Left hindlimb (tissue), 1 donor: ENCODE measurements at places on chromosomes 2 and 18.
A peak's percentile ranks its signal among the peaks of the same experiment; 100 is the strongest.

DNA sequence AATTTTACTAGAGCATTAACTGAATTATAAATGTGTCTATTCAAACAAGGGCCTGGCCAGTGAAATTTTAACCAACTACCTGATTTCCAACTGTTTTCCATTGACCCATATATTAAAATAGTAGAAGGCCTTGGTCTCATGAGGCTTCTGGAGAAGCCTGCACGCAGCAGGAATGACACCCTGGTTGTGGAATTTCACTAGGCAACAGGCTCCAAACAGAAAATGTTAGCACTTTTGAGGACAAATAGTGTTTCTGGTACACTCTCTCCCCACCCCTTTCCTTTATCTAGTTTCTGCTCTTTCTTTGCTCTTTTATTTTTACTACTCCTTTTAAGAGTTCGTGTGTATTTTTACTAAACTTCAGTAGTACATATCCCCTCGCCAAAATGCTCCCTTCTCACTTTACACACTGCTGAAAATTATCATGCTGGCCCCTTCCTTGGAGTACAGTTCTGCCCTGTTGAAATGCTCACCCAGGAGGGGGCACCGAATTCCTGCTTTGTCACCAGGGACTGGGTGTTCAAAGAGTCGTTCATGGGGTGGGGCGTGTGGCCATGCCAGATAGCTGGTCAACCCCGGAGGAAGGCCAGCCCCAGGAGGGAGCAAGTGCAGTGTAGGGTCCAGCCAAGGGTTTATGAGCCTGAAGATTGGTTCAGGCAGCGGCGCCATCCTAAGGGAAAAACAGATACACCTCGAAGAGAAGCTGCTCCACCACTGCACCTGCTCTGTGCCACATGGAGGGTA is 22.1 kb upstream of the COL6A3 start:
- DNase-seq: peak; percentile 77

GRCh38 chr2:199339891-199340605 is 117.7 kb downstream of the SATB2 start:
- no peak for DNase-seq

- DNase-seq: peak; percentile 71
Measured at GRCh38 chr2:172931918-172932520, 143.6 kb upstream of the MAP3K20 start.

DNA sequence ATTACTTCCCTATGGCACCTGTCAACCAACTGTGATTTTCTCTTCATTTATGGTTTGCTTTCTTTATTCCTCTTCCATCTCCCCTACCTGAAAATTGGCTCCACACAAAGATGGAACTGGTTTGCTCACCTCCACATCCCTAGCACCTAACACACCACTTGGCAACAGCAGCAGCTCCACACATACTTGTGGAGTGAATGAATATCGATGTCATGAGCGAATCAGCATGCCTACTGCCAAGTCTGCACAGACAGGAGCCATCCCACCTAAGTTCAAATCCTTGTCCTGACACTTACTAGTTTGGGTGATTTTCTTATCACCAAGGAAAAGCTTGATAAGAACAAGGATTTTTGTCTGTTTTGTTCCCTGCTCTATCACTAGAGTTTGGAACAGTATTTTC is 191.4 kb upstream of the TMEM200C start:
- no peak for DNase-seq

DNA sequence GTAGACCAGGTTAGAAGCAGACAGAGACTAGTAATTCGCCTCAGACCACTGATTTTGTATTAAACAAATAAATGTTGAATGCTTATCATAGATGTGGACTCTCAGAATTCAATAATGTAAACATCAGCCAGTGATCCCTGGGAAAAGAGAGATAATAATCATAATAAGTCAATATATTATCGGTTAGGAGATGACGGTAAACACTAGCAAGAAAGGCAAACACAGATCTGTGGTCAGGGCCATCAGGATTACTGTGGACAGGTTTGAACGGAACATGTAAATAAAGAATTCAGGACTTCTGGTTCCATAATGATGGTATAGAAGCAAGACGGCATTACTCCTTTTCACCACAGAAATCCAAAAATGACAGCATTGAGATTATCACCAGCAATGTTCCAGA is 861.6 kb downstream of the CBLN2 start:
- no peak for DNase-seq

- no peak for DNase-seq
Measured at GRCh38 chr2:58930537-58930936, 689.4 kb upstream of the FANCL start.

DNA sequence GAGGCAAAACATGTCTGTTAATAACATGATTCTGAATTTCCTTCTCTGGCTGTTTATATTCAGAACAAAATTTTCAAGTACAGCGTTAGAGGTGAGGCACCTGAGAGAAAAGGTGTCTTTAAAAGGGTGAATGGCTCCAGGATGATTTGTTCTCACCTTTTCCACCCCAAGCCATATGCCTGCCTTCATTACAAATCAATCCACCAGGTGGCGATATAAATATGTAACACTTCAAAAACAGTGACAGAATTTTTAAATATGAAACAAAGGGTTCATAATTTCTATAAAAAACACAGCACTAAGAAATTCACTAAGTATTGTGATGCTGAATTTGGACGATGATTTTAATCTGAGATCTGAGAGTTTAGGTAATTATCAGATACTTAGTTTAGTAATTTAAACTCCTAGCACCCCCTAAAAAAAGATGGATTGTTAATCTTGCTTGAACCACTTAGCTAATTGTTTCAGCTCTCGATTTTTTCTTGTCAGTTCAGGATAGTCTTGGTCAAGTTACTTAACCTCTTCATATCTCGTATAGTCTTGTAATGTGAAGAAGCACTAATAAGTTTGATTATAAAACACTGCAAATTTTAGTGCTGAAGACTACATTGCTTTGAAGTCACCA is 528.8 kb downstream of the CPS1 start:
- no peak for DNase-seq

DNA sequence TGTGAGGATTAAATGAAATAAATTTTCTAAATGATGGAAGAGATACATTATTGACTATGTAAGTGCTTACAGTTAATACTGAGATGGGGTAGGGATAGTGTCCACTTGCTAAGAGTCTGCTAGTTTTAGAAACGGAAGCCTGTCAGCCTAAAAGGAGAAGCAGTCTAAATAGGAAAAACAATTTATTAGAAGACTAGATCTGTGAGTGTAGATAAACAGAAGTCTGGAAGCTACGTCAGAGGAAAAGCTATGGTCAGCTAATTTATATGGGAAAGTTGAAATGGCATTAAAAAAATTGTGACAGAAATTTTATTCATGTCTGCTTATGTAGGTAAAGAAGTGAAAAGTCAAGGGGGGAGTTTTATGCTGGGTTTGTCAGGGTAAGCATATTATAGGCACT is 1338.4 kb upstream of the CHAC2 start:
- DNase-seq: no peak

- DNase-seq: peak; percentile 20
Measured at GRCh38 chr2:20558391-20559150, 92.3 kb downstream of the HS1BP3 start.

- DNase-seq: no peak
Measured at GRCh38 chr2:68390586-68390985, 25.5 kb downstream of the PLEK start.

- DNase-seq: no peak
Measured at GRCh38 chr2:231781798-231782726, 980 bp upstream of the PDE6D start.

DNA sequence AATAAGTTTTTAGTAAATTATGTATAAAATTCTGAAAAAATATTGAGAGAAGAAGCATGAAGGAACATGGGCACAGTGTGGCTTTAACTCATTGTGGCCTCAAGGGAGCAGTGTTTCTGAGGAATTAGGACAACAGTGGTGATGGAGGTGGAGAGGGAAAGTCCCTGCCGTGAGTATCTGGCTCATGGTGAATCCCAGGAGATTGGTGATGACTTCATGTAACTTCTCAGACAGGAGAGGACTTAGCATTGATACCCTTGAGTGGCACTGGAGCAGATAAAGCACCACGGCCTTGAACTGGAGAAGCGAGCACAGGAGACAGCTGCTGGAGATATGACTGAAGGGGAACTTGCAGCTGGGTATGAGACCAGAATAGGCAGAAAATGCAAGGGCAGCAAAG is 35.0 kb upstream of the LRP1B start:
- no peak for DNase-seq

- no peak for DNase-seq
Measured at GRCh38 chr18:57809190-57809589, 6.1 kb upstream of the ATP8B1 start.

DNA sequence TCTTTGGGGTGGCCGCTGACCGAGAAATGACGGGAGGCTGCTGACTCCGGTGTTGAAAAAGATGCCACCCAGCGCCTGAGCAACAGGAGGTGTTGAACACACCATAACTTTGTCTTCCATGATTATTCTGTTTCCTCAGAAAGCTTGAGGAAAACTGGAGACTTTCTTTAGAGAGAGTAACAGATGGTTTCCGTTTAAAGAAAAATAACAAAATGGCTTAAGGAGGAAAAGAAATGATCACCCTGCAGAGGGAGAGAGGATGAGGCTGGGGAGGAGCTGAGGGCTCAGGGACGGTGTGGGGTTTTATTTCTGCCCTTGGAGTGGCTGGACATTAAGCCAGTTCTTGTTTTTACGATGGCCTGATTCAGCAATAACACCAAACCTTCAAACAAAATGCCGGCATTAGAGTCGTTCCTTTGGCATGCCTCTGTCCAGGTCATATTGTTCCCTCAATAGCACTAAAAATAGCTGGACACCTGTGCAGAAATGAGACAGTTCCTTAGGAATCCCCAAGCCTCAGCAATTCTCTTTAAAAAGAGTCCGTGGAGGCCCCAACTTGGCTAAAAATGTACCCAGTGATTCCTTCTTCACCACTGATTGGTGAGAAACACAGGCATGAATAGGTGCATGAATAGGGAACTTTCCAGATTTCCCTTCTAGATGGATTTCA is 182.4 kb downstream of the ALPK2 start:
- no peak for DNase-seq

DNA sequence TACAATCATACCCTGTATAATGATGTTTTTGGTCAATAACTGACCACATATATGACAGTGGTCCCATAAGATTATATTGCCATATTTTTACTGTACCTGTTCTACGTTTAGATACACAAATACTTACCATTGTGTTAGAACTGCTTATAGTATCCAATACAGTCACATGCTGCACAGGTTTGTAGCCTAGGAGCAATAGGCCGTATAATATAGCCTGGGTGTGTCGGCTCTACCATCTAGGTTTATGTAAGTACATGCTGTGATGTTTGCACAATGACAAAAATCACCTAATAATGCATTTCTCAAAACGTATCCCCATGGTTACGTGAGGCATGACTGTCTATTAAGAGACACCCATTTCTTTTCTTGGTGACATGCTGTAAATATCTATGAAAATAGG is 55.0 kb upstream of the APCDD1 start:
- DNase-seq: no peak

GRCh38 chr2:974054-974453 is 23.4 kb downstream of the SNTG2 start:
- no peak for DNase-seq

DNA sequence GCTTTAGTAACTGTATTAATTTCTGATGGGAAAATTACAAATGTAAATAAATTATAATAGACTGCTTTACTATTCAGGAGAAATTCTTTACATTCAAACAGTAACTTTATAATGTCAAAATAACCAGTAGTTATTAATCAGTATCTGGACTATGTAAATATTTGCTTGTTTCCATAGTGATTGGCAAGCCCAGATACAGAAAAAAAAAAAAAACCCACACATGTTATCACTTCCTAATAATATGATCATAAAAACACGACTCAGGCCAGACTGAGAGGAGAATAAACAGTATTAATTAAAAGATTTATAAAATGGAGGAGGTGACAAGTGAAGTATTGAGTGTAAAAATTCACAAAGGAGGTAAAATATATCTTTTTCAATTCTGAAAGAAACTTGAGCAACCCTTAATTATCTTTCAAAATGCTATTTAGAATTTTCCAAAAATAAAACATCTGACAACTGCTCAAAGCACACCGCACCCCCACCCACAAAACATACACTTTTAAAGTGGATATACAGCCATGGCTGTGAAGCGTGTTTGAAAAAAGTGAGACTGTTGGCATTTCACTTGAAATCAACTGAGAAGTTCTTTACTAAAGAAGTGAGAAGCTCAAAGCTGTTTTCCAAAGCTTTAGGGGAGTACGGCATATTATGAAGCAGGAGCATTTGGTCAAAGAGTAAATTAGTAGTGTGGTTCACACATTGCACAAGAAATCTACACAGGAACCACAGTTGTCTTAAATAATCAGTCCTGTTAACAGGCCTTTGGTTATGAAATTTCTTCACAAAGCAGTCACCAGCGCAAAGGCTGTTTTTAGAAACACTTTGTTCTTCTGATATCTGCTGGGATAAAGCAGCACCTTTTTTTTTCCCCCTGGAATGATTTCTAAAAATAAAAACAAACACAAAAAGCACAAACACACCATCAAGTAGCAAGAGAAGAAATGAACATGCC is 475.8 kb downstream of the TXNL1 start:
- DNase-seq: no peak

DNA sequence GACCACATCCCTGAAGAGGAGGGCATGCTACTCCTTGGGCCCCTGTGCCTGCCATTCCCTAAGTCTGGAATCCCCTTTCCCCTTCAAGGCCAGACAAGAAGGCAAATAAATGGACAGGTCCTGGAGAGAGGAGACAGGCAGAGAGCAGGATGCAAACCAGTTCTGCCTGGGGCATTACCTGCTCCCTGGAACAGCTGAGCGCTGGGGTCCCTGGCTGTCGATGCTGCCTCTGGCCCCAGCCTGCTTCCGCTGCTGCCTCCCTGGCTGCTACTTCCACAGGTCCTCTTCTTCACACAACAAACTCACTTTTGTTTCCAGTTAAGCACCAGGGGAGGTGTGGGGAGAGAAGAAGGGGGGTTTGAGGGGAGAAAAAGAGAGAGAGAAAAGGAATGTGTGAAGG is 53.1 kb downstream of the SLC4A5 start:
- DNase-seq: no peak

GRCh38 chr2:142423603-142424002 is 292.8 kb upstream of the LRP1B start:
- no peak for DNase-seq

- no peak for DNase-seq
Measured at GRCh38 chr2:99697811-99698568, 208.2 kb upstream of the REV1 start.

DNA sequence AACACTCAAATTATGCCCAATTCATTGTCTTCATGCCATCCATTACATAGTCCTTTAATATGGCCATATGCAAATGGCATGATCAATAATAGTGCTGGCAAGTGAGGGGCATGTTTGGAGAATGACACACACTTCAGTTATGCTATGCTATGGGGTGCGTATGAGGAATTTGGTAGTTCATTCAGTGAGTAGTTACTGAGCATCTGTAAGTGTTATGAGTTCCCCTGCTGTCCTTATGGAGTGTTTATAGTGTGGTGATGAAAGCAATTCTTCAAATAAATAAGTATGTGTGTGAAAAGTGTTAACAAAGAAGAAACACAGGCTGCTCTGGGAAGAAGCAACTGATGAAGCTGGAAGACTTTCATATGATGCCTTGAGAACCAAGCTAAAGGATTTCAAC is 383.7 kb upstream of the SLC14A2 start:
- no peak for DNase-seq

DNA sequence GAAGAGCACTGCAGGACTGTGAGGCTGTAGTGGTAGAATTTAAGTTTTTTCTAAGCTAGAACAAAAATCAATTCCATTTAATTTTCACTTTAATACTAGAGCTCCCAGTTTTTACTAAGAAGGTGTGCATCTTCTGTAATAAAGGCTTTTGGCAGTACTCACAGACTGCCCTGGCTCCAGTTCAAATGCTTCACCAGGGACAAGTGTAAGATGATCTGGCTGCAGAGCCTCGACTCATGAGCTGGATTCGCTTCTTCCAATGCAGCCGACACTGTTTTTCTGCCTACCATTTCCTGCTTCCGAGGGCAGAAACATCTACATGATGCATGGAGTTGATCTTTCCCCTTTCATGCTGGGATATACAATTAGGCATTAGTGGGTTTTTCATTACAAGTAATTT is 87.0 kb downstream of the FARSB start:
- DNase-seq: no peak
